ENCODE measurements at places on chromosomes 1 and 21. TPM values are rescaled to one million over a fixed set of nuclear protein-coding genes. Genes with fewer than 3 reads are reported as not detected.
A peak's percentile ranks its signal among the peaks of the same experiment; 100 is the strongest.

DNA sequence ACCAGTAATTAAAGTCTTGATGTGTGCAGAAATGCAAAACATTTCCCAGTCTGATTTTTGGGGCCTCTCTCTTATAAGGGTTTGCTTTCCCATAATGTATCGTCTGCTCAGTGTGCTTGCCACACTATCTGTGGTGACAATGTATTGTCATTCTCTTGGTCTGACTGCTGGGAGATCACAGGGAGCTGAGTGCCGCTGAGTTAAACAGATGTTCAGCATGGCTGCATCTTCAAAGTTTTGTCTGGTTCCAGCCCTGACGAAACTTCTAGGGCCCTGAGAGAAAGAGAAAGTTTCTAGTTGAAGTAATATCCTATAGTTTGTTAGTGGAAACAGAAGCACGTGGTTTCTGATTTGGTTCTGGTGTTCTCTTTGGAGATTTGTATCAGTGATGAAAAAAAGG lies 42.6 kb downstream of the DNM3 start:
- DNase-seq: no peak

GRCh38 chr1:100443811-100444571 lies 91.7 kb downstream of the CDC14A start:
- peak; percentile 18 for DNase-seq

DNA sequence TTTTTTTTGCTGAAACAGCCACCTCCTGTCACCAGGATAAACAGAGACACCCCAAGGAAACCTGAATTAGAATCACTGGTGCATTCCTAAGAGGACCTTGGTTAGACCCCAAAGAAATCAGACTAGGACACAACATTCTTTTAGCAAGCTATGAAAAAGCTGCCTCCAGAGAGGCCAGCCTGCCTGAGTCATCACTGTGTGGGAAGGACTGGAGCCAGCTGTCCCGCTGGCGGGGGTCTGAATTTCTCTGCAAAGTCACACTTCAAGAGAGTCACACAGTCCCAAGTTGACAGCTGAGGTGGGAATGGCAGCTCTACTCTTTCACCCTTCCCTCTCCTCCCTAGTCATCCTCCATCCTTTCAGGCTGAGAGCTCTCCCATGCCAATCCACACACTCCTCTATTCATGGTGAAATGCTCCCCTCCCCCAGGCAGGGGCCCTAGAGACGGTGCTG lies 405.0 kb upstream of the POU3F1 start:
- no peak for DNase-seq

DNA sequence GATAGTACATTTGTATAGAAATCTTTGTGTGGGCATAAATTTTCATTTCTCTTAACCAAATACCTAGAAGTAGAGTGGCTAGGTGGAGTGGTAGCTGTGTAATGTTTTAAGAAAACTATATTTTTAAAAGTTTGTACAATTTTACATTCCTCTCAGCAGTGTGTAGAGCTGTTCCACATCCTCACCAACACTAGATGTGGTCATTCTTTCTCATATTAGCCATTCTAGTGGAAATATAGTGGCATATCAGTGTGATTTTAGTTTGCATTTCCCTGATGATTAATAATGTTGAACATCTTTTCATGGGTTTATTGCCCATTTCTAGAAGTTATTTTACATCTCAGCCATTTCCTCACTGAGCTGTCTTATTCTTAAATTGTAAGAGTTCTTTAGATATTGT lies 65.5 kb downstream of the ITSN1 start:
- no peak for DNase-seq

- no peak for DNase-seq
Observed at GRCh38 chr1:147486876-147487656, 54.2 kb upstream of the BCL9 start.

The INSRR gene
- not detected for total RNA-seq

DNA sequence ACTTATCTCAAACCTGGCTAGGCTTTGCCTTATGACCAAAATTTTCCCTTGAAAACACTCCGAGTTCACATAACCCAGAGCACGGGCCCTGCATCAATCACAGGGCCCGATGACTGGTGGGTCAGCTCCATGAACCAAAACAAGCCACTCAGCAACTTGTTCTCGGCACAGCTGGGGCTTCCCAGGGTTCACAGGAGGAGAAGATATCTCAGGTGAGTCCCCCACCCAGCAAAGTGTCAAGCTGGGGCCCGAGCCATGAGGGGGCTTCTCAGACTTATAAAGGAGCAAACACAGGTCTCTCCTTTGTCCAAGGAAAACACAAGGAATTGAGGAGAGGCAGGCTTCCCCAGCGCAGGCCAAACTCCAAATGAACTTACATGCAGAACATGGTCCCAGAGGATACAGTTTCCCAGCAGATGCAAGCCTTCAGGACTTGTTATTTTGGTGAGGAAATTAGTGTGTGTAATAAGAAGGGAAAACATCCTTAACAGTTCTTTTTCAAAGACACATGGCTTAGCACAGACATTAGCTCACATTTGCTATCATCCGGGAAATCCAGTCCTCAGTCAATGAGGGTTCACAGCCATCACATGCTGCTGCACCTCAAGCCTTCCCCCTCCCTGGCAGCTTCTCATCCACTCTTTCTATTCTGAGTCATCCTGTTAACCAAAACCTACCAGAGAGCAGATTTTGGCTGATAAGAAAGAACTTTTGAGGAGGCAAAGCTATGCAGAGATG lies 98.1 kb upstream of the NFIA start:
- DNase-seq: no peak

DNA sequence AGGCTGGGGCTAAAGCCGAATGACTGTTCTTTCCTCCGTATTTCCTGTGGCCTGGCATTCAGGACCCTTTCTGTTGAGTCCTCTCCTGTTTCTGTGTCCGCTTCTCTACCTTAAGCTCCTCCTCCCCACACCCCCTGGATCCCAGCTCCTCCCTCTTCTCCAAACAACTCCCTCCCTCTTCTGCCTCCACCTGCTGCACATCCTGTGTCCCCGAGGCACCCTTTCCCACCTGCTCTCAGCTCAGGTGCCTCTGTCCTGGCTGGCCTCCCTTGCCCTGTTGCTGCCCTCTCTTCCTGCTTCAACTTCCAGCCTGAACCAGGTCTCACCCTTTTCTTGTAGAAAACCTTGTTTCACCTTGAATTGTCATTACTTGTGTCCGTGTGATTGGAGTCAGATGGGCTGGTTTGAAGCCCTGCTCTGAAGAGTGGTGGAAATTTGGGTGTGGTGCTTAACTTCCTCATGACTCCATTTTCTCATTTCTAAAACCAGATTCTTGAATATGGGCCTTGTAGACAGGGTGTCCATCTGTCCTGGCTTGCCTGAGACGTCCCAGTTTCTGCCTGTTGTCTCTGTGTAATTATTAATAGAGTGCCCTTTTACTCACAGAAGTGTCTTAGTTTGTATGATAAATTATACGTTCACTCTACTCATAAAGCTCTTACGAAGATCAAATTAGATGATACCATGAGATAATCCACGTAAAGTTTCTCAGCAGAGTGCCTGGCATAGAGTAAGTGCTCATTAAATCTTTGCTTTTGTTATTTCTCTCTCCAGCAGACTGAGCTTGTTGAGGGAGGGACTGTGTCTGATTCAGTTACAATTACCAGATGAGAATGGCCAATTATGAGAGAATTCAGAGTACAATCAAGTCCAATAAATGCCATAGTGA lies 58.9 kb upstream of the TRABD2B start:
- DNase-seq: no peak

The LIN28A gene
- total RNA-seq: not detected

The COL8A2 gene
- 1.2 TPM for total RNA-seq

- DNase-seq: no peak
Observed at GRCh38 chr1:222225316-222225691, 322.6 kb downstream of the HHIPL2 start.

DNA sequence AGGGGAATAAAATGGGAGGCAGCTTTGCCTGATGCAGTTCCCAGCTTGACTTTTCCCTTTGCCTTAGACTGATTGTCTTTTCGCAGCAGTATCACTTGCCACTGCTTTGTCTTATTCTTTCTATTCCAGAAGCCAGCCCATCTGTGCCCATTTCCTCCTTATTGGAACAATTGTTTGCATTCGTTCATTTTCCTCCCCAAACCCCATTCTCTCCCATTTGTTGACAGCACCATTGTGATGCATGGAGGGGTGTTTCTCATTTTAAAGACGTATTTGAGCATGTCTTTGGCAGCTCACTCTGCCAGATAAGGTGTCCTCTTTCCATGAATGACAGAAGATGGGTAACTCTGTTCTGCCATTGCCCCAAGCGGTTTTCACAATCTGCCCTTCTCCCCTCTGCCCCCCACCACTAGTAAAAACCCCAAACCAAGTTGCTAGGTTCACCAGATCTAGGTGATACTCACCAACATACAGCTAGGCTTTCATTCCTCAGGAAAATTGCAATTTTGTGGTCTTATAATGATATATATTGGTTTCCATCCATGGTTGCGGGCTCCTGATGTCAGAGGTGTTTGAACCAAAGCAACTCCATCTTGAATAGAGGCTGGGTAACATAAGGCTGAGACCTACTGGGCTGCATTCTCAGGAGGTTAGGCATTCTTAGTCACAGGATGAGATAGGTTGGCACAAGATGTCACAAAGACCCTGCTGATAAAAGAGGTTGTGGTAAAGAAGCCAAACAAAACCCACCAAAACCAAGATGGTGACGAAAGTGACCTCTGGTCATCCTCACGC lies 30.8 kb downstream of the SERBP1 start:
- DNase-seq: no peak

GRCh38 chr1:186463511-186463910 lies 2.6 kb upstream of the PDC start:
- no peak for DNase-seq

GRCh38 chr21:41503331-41503730 lies 4.6 kb downstream of the TMPRSS2 start:
- no peak for DNase-seq

- no peak for DNase-seq
Observed at GRCh38 chr1:246978281-246978680, 29.6 kb downstream of the ZNF695 start.

DNA sequence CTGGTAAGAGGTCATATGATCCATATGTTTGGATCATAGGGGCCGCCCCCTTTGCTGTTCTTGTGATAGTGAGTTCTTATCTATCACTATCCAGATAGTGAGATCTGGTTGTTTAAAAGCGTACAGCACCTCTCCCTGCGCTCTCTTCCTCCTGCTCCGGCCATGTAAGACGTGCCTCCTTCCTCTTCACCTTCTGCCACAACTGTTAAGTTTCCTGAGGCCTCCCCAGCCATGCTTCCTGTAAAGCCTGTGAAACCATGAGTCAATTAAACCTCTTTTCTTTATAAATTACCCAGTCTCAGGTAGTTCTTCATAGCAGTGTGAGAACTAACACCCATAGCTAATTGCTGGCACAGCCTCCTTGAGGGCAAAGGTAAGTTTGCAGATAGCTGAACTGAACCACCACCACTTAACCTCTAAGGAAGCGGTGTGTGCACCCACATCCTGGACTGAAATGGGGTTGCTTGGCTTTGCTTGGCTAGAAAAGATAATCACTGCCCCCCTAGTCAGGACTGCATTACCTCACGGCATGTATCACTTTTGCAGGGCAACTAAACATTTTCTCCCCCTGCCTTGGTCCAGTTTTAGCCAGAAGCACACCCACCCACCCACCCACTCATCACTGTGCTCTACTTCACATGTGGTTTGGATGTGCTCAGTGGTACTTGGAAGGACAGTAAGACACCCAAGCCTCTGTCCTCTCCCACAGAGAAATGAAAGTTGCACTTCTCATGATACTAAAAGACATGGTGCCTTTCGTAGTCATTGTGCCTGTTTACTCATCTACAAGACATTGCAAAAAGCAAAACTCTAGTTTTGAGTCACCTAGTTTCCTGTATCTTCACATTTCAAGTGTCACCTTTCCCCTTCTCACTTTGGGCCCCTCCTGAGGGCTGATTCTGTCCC lies 23.1 kb upstream of the PTAFR start:
- no peak for DNase-seq

DNA sequence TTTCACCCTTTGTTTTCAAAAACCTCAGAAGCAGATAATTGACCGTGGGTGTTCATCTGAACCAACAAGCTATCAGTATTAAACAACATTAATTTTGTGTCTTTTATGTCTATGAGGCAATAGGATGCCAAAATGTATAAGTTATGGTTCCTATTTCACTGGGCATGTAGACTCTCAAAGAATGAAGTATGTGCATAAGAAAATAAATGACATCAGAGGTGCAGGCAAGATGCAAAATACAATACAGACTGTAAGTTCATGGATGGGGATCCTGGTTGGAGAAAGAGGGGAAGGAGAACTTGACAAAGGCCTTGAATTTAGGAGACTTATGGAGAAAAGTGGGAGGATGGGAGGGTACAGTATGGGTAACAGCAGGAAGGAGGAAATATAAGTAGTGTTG lies 23.4 kb upstream of the POU2F1 start:
- DNase-seq: no peak

DNA sequence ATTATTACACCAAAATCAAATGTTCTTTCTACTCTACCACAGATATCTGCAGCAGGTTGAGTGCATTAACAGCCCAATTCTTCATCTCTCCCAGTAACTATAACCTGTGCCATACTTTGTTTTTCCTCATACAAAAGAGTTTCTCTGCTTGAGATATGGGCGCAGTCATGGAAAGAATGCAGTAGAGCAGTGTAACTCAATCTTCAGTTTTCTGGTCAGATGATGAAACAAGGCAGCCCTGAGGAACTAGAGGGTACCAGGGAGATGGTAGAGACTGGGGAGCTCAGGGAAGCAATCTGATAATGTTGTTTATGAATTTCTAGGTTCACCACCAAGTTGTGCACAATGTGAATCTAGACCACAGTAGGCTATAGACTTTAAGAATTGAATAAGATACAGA lies 39.6 kb downstream of the ASPM start:
- DNase-seq: no peak

The LRRC71 gene
- not detected for total RNA-seq

GRCh38 chr1:86774305-86775295 lies 70.2 kb downstream of the SH3GLB1 start:
- DNase-seq: peak; percentile 88

- DNase-seq: no peak
Observed at GRCh38 chr1:26029864-26030481, 8.4 kb downstream of the EXTL1 start.

The CHIT1 gene
- total RNA-seq: not detected

DNA sequence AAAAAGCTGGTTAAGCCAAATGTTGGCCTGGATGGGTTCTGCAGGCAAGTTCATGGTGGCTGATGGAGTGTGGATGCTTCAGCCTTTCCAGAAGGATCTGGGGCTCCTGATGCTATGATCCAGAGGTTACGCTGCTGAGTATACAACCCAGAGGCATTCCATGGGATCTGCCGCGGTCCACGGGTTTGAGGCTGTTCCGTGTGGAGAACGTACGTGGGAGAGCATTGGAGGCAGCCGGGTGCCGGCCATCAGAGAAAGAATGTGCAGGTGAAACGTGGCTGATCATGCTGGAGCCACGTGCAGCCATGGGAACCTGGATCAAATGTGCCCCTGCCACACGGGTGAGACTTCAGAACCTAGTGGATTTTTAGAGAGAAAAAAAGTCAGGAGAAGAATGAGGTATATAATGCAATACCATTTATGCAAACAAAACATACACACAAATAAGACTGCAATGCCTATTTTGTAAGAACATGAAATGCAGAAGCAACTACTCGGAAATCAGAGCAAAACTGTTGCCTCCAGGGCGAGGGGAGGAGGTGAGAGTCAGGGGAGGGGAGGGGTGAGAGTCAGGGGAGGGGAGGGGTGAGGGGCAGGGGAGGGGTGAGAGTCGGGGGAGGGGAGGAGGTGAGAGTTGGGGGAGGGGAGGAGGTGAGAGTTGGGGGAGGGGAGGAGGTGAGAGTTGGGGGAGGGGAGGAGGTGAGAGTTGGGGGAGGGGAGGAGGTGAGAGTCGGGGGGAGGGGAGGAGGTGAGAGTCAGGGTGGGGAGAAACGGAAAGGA lies 116.5 kb upstream of the C1orf174 start:
- no peak for DNase-seq

The HTR1D gene
- total RNA-seq: 2.0 TPM

The KRTAP11-1 gene
- not detected for total RNA-seq

All from kidney epithelial cell (primary cell).